ENCODE measurements at places on chromosomes 1 and 21.

DNA sequence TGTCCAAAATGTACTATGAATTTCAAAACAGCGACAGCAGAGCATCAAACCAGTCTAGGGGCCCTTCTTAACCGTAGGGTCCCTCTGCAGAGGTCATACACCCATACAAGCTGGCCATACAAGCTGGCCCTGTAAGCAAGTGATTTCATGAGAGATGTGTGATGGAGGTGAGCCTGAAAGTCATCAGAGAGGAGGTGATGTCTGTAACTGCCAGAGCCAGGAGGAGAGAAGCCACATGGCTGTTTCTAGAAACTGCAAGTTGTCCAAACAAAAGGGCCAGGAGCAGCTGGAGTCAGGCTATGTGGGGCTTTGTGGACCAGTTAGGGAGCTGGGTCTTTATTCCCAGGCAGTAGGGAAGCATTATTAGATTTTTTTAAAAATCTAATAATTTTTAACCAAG is 14.8 kb upstream of the SERINC2 start:
- DNase-seq, result no peak

GRCh38 chr1:23352096-23352695 is 8.1 kb upstream of the HNRNPR start:
- no peak for DNase-seq

- DNase-seq, result no peak
These were observed 146.4 kb upstream of the TIAM1 start for GRCh38 chr21:31490443-31490842.

GRCh38 chr1:115782571-115783281 is 14.2 kb upstream of the CASQ2 start:
- no peak for DNase-seq

GRCh38 chr1:102578804-102579203 is 529.5 kb downstream of the COL11A1 start:
- no peak for DNase-seq

GRCh38 chr1:228866468-228866867 is 131.2 kb downstream of the RHOU start:
- no peak for DNase-seq
